ENCODE measurements at places on chromosomes 1 and 21.

DNA sequence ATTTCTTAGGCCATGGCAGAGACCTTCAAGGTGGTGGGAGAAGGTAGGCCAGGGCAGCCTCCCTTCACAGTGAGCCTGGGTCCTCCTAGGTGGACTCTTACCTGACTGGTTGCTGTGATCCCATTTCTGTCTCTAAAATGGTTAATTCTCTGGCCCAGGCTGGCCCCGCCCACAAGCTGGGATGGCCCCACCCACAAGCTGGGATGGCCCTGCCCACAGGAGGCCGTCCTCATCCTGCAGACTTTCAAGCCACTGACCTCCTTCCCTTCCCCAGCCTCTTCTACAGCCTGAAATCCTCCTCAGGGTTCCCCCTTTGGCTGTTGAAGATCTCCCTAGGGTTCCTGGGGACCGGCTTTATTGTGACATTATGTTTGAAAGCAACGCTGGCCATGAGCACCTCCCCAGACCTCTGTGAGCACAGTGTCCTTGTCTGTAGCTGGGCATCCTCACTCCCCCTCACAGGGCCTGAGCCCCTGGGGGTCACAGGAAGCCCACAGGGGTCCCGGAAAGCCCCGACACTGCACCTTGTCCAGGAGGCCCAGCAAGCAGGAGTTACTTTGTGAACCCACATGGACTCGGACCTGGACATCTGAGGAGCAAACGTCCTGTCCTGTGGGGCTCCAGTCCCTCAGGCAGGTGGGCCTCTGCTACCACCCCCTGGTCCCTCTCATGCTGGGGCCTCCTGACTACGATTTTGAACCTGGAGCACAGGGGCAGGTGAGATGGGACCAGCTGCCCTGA, 621.7 kb downstream of the MATN1 start:
- DNase-seq: no peak

- DNase-seq: no peak
Observed at GRCh38 chr1:116902723-116903383, 6.9 kb upstream of the PTGFRN start.

DNA sequence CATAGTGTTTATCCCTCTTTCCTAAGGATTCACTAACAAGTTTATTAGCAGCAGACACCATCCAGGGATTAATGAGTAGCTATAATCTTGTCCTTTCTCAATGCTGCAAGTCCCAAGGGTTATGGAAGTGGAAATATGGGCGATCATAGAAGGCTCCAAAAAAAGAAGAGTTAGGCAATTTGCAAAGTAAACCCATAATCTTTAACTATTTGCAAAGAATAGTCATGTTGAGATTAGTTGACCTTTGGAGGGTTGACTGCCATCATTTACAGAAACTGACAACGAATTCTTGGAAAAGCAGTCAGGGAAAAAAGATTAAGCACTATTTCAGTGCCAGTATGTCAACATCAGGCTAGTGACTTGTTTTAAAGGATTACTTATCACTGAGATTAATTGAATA, 169.9 kb downstream of the KCNT2 start:
- DNase-seq: no peak

- no peak for DNase-seq
Observed at GRCh38 chr1:221758455-221758854, 16.6 kb upstream of the DUSP10 start.

DNA sequence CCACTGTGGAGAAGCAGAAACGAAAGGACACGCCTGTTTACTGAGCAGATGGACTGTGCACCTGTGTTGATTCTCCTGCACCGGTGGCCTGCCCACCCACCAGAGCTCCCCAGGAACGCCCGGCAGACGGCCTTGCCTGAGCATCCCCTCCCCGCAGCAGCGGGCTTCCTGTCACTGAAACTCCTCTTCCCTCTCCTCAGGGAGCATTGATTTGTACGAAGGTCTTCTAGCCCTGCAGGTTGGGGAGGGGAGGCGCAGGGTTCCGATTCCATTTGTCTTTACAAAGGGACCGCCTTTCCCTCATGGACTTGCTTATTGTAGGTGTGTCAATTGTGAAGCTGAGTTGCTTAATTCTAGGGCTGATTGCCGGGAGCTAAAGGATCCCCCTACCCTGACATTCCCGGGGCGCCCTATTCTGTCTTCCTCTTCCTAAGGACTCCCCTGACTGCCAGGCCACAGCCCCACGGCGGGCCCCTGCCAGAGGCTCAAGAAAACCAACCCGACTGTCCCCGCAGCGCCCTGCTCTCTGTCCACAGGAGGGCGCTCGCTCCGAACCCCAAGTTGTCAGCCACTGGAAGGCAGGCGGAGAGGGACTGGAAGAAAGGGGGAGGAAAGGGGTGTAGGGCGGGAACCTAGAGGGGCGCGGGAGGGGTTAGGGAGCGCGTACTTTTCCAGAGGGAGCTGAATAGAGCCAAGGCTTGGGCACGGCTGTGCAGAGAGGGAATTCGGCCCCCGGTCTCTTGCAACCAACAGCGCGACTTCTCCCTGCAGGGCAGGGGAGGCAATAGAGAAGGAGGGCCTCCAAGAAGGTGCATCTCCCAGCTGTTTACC, 2.8 kb downstream of the S100A6 start:
- peak; percentile 71 for DNase-seq

DNA sequence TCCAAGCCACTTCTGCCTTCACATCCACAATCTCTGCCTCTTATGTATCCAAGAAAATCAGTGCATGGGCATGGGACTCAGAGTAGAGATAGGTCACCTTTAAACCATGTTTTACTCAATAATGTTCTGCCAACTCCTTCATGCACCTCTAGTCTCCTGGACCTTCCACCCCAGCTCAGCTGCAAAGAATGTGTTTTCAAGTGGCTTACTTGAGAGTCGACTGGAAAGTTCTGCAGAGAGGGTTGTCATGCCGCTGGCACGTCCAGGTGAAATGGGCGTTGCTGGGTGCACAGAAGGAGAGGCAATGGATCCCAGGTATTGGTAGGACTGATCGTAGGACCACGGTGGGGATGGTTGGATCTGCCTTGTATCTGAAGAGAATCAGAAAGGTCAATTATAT, 130.3 kb downstream of the CLIC6 start:
- no peak for DNase-seq

DNA sequence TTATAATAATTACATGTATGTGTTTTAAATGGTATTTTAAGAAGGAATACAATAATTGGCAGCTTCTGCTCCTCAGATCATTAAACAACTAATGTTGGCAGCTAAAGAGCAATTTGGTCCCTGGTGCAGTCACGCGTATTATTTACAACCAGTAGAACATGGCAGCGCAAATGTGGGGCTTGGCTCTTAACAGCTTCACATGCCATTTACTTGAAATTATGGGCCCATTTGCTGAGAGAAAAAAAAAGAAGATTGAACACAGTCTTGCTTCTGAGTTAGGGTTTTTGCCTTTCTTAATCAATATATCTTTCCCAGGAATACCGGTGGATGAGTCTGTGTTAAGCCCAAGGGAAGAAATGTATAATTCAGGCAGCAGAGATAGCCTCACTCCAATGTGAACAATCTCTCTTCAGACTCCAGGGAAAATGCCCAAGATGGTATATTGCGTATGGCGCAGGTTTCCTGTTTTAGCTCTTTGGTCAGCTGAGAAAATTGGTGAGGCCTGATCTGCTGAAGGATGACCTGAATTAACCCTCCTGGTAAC, 174.5 kb downstream of the DISC1 start:
- no peak for DNase-seq

- DNase-seq: peak; percentile 94
Observed at GRCh38 chr1:201955009-201955728, at the start of gene TIMM17A. TIMM17A (plus strand) TSS chr1:201955503; CDS start chr1:201955527, 24 bp downstream.

GRCh38 chr1:85118751-85119150, 70.5 kb upstream of the MCOLN3 start:
- no peak for DNase-seq

- DNase-seq: no peak
Observed at GRCh38 chr1:172118618-172119017, 277.3 kb downstream of the DNM3 start.

DNA sequence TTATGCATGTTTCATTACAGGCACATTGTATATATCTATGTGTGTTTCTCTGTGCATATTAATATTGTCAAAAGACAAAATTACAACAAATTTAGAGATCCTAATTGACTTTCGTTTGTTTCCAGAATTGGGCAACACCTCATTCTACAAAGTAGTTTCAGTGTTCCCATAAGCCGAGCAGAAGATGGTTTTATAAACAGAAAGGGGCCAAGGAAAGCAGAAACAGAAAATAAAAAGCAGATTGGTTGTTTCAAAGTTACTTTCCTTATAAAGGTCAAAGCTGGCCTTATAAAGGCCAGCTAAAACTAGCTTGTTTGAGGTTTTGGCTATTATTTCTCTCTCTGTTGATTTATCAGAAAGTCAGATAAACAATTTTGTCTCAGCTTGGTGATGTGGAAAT, 116.2 kb upstream of the FGGY start:
- DNase-seq: no peak

DNA sequence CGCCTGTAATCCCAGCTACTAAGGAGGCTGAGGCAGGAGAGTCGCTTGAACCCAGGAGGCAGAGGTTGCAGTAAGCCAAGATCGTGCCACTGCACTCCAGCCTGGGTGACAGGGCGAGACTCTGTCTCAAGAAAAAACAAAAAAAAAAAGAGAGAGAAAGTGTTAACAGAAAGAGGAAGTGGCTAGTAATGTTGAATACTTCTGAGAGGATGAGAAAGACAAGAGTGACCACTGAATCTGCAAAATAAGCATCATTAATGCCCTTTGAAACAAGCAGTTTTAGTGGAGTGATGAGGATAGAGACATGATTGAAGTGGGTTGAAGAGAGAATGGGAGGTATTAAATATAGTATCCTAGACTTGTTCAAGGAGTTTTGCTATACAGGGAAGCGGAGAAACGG, 11.7 kb downstream of the MPZ start:
- no peak for DNase-seq

DNA sequence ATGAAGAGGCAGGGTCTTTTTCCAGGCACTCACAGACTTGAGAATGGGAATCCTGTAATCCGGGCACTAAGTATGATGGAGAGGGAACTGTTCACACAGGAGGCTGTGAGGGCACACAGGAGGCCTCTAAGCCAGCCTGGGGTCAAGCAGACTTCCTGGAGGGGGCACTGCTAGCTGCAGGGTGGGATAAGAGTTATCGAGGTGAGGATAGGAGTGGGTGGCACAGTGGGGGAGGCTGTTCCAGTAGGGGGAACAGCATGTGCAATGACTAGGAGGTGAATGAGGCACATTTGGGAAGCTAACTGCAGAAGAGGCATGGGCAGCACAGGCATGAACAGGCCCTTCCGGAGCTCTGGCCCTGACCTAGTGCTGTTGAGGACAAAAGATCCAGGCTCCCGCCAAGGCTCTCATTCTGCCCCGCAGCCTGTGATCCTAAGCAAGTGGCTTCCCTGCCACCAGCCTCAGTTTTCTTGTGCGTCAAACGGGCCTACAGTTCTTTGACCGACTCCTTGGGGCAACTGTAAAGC, 216.7 kb downstream of the TRABD2B start:
- DNase-seq: no peak

GRCh38 chr1:207069858-207070506, 16.9 kb downstream of the PFKFB2 start:
- DNase-seq: no peak

- DNase-seq: no peak
Observed at GRCh38 chr1:215845234-215845891, 278.3 kb downstream of the KCTD3 start.

GRCh38 chr1:44819196-44819607, 10.9 kb downstream of the BTBD19 start:
- DNase-seq: no peak

Data from T-helper 1 cell (primary cell).